Naive thymus-derived CD4-positive, alpha-beta T cell (primary cell): ENCODE measurements at places on chromosomes 16 and 17.

DNA sequence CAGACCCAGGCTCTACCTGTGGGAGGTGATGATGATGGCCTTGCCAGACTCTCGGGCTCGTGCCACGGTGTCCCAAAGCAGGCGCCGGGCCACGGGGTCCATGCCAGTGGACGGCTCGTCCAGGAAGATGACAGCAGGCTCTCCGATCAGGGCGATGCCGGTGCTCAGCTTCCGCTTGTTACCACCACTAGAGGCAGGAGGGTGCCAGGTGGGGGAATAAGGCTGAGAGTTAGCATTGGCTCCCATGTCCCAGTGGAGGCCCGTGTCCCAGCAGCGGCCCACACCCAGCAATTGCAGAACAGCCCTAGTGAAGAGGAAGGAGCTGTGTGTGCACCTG lies 10.3 kb upstream of the RNPS1 start:
- no peak for DNase-seq

- no peak for DNase-seq
Observed at GRCh38 chr16:10765772-10766171, 22.1 kb downstream of the NUBP1 start.

GRCh38 chr16:50311134-50311528 lies 44.8 kb downstream of the ADCY7 start:
- no peak for DNase-seq

DNA sequence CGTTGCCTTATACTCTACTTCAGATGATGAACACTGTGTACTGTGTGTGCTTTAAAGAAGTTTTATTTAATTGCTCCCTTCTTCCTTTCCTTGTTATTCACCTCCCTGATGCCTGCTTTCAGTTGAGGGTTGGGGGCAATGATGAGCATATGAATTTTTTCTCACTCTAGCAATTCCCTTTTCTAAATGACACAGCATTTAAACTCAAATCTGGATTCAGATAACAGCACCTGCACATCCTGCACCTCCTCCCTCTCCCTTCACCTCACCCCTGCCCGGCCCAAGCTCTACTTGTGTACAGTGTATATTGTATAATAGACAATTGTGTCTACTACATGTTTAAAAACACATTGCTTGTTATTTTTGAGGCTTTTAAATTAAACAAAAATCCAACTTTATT lies 13.0 kb upstream of the PNPO start:
- no peak for DNase-seq

- DNase-seq, result no peak
Observed at GRCh38 chr16:11964761-11965551, at the start of gene TNFRSF17. TNFRSF17 (plus strand) TSS chr16:11965210; CDS start chr16:11965325, 115 bp downstream.

DNA sequence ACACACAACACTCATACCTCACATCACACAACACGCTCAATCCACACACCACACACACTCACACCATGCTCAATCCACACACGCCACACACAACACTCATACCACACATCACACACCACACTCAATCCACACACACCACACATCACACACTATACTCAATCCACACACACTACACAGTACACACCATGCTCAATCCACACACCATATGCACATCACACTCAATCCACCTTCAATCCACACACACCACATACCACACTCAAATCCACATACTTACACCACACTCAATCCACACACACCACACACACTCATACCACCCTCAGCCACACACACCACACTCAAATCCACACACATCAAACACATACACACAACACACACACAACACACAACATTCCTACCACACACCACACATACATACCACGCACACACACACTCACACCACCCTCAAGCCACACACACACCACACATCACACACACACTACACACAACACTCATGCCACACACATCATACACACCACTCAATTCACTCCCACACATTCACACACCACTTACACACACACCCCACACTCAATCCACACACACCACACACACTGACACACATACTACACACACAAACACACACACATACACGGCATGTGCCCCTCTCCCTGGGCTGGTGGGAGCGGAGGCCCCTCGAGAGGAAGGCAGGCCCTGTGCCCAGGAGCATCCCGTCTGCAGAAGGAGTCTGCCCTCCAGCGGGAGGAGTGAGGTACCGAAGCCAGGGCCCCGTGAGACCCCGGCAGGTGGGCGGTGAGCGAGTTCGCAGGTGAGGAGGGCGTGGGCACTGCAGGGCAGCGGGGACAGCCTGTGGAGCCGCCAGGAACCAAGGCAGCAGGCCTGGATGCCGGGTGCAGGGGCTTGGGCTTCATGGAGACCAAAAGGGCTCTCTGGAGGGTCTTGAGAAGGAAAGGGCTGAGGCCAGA lies 33.1 kb upstream of the RPTOR start:
- DNase-seq, result no peak

GRCh38 chr16:88783391-88784073 lies 1.5 kb downstream of the PIEZO1 start:
- no peak for DNase-seq
